Fibroblast of villous mesenchyme (primary cell): ENCODE measurements at places on chromosomes 11 and 22. TPM values are rescaled to one million over a fixed set of nuclear protein-coding genes. Genes with fewer than 3 reads are reported as not detected.

Gene TTC38
- 26.8 and 28.7 TPM in 2 replicates for total RNA-seq

Gene IRAG1
- 66.0 and 89.4 TPM in 2 replicates for total RNA-seq

Gene PGA3
- total RNA-seq, result 0.64 TPM in 1 of 2 replicates, not detected in the other

Gene KDM4E
- not detected in 2 replicates for total RNA-seq

Gene ZBTB16
- 0.32 and 0.86 TPM in 2 replicates for total RNA-seq

Gene KMT2A
- 39.6 and 47.1 TPM in 2 replicates for total RNA-seq

Gene IFITM5
- not detected in 2 replicates for total RNA-seq

Gene CCDC87
- total RNA-seq, result 0.43 and 0.64 TPM in 2 replicates

Gene CD3D
- total RNA-seq, result not detected in 2 replicates

Gene PKP3
- total RNA-seq, result 2.2 and 2.6 TPM in 2 replicates

Gene SYCE3
- not detected in 2 replicates for total RNA-seq

Gene MMP13
- not detected in 2 replicates for total RNA-seq

Gene OR52E8
- total RNA-seq, result not detected in 2 replicates

Gene POU2AF2
- total RNA-seq, result not detected in 2 replicates

Gene MYOD1
- total RNA-seq, result under 0.01 TPM in 1 of 2 replicates, not detected in the other

Gene GDPD4
- total RNA-seq, result 0.43 and 0.64 TPM in 2 replicates

Gene KRTAP5-1
- not detected in 2 replicates for total RNA-seq

Gene UBQLNL
- under 0.01 TPM in 2 replicates for total RNA-seq

Gene TNNT3
- total RNA-seq, result not detected in 2 replicates

Gene FOSL1
- total RNA-seq, result 18.0 and 41.0 TPM in 2 replicates

Gene BUD13
- 13.9 and 16.8 TPM in 2 replicates for total RNA-seq

Gene PLEKHA7
- total RNA-seq, result 0.64 and 0.86 TPM in 2 replicates

Gene CYB5R2
- 32.0 and 39.9 TPM in 2 replicates for total RNA-seq

Gene USP2
- total RNA-seq, result under 0.01 and 0.43 TPM in 2 replicates

Gene CCDC116
- total RNA-seq, result 0.32 and 0.43 TPM in 2 replicates

Gene ROBO4
- under 0.01 and 0.86 TPM in 2 replicates for total RNA-seq

Gene RIBC2
- 0.86 and 0.97 TPM in 2 replicates for total RNA-seq

Gene PTPRCAP
- 0.32 TPM in 1 of 2 replicates, not detected in the other for total RNA-seq

Gene FGF4
- total RNA-seq, result not detected in 2 replicates

Gene TRPC6
- 26.4 and 35.8 TPM in 2 replicates for total RNA-seq

Gene NCR3LG1
- 14.7 and 16.8 TPM in 2 replicates for total RNA-seq

Gene FOLR1
- total RNA-seq, result not detected in 2 replicates

Gene MCM5
- total RNA-seq, result 30.6 and 31.5 TPM in 2 replicates

Gene NDUFS8
- 85.9 and 128 TPM in 2 replicates for total RNA-seq

Gene LRRC56
- total RNA-seq, result 0.43 and 0.64 TPM in 2 replicates

Gene UPK3A
- total RNA-seq, result not detected in 2 replicates

Gene MOGAT2
- total RNA-seq, result not detected in 2 replicates

Gene OR8B4
- total RNA-seq, result not detected in 2 replicates

Gene FAM227A
- total RNA-seq, result 1.3 and 1.9 TPM in 2 replicates

Gene WNT11
- total RNA-seq, result under 0.01 TPM in 1 of 2 replicates, not detected in the other

Gene SCN3B
- under 0.01 and 0.43 TPM in 2 replicates for total RNA-seq

Gene OR56A5
- not detected in 2 replicates for total RNA-seq

Gene YAP1
- 127 and 148 TPM in 2 replicates for total RNA-seq

Gene FIBIN
- 25.9 and 26.4 TPM in 2 replicates for total RNA-seq

Gene DRD4
- not detected in 2 replicates for total RNA-seq

Gene HBB
- total RNA-seq, result not detected in 2 replicates

Gene KRTAP5-9
- 0.32 TPM in 1 of 2 replicates, not detected in the other for total RNA-seq

Gene ISX
- not detected in 2 replicates for total RNA-seq

Gene KRTAP5-6
- total RNA-seq, result not detected in 2 replicates

Gene MSANTD4
- total RNA-seq, result 37.4 and 46.6 TPM in 2 replicates

Gene OR5P2
- total RNA-seq, result under 0.01 TPM in 1 of 2 replicates, not detected in the other

Gene MISFA
- under 0.01 and 0.32 TPM in 2 replicates for total RNA-seq
